ENCODE measurements at places on chromosomes 5 and 9.

GRCh38 chr9:102273952-102274351, 535.5 kb upstream of the GRIN3A start:
- no peak for DNase-seq

- DNase-seq = no peak
Observed at GRCh38 chr9:117093891-117094844, 320.7 kb downstream of the ASTN2 start.

- DNase-seq = no peak
Observed at GRCh38 chr5:41785061-41785460, 85.2 kb downstream of the OXCT1 start.

DNA sequence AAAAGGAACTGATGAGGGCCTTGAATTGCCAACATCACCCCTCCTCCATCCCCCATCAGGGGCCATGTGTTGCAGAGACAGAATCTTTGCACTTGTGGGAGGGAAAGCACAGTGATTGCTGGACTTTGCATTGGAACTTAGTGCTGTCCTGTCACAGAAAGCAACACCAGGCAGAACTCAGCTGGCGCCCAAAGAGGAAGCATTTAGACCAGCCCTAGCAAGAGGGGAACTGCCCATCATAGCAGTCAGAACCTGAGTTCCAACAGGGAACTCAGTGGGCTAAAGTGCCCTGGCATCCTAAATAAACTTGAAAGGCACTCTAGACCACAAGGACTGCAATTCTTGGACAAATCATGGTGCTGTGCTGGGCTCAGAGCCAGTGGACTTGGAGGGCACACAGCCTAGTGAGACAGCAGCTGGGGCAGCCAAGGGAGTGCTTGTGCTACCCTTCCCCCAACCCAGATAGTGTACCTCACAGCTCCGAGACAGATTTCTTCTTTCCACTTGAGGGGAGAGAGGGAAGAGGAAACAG, 128.1 kb downstream of the ACTL7B start:
- no peak for DNase-seq

GRCh38 chr9:116327701-116328405, 174.3 kb downstream of the PAPPA start:
- DNase-seq = no peak

- no peak for DNase-seq
Observed at GRCh38 chr5:167415779-167416746, 875.4 kb upstream of the WWC1 start.

DNA sequence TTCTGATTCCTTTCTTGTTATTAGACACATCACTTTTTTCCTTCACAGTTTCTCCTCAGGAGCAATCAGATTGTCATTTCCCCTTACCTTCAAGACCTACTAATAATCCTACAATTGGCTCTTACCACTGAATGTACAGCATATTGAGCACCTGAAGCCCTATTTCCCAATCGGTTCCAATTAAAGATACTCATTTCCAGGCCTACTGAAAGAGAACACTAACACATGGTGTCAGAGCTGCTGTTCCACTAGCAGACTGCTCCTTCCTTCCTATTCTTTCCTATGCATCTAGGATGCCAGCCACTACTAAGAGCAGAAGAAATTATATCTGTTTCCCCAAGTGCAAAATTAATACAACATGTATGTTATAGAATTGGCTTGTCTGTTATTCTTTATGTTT, 34.6 kb downstream of the SKIC3 start:
- no peak for DNase-seq

All from coronary artery (tissue), 2 donors.